ENCODE measurements at places on chromosomes 7 and 10.

DNA sequence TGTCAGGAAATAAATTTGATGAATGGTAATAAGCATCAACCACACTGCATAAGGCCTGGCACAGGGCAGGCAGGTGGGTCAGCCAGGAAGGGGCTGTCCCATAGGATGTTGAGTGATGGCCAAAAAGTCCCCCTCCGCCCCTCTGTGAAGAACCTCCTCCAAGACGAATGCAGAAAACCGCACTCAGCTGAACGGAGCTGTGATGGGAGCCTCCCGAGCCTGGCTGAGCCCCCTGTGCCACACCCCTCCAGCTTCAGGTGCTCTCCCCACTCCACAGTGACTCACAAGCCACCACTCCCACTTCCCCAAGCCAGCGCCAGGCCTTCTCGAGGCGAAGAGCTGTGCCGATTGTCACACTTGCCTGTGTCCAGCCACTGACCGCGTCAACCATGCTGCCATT is 184.2 kb downstream of the MAD1L1 start:
- no peak for DNase-seq

- DNase-seq, result no peak
Measured at GRCh38 chr7:75640201-75640600, 98.5 kb downstream of the HIP1 start.

DNA sequence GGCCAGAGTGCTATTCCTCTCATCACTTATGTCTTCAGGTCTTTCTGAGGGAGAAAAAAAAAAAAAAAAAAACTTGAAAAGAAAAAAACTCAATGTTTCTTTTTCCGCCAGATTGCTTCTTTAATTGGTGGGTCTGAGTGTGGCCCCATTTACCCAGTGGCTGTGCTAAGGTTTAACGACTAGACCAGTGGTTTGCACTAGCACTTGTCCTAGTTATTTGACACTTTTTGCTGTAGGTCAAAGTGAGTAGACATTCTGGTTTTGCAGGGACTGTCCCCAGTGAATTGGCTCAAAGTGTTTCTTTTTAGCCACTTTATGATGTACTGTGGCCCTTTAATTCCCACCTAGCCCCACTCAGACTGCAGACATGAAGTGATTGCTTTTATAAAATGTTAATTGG is 273.3 kb downstream of the PTEN start:
- no peak for DNase-seq

DNA sequence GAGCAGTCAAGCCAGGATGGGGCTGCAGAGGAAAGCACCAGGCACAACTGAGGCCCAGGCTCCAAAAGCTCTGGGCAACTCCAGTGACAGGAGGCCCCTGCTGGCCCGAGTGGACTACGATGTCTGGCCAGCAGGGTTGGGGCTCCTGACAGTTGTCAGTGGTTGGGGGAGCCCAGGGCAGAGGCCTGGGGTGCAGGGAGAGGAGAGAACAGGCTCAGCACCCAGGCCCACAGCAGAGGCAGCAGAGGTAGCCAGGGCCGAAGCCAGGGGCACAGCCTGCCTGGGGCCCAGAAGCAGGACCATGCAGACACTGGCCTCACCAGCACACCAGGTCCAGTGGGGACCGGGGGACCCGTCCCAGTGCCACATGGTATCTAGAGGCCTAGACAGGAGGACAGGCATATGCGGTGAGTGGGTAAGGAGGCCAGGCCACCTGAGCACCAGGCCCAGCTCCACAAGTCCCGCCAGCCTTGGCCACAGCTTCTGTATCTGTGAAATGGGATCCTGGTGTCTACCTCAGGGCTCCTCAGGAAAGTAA is 46.0 kb upstream of the LRRC18 start:
- DNase-seq, result no peak

- no peak for DNase-seq
Measured at GRCh38 chr7:1738511-1738910, 68.4 kb downstream of the ELFN1 start.

DNA sequence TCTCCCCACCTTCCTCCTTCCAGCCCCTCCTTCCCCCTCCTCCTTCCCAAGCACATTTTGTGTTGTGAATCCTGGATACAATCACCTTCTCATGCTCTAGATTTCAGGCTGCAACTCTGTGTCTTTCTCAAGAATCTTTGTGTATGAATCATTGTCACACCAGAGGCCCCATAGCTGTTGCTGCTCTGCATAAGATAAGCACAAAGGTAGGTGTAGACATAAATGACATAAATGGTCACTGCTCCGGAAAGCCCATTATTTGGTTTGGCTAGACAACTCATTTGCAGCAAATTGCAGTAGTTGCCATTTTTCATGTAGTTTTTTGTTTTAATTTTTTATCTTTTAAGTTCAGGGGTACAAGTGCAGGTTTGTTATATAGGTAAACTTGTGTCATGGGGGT is 216.3 kb upstream of the NRP1 start:
- DNase-seq, result no peak

- DNase-seq, result no peak
Measured at GRCh38 chr10:86103391-86104101, 263.0 kb downstream of the GRID1 start.

GRCh38 chr7:142481548-142481947 is 223.7 kb upstream of the PRSS58 start:
- DNase-seq, result no peak

DNA sequence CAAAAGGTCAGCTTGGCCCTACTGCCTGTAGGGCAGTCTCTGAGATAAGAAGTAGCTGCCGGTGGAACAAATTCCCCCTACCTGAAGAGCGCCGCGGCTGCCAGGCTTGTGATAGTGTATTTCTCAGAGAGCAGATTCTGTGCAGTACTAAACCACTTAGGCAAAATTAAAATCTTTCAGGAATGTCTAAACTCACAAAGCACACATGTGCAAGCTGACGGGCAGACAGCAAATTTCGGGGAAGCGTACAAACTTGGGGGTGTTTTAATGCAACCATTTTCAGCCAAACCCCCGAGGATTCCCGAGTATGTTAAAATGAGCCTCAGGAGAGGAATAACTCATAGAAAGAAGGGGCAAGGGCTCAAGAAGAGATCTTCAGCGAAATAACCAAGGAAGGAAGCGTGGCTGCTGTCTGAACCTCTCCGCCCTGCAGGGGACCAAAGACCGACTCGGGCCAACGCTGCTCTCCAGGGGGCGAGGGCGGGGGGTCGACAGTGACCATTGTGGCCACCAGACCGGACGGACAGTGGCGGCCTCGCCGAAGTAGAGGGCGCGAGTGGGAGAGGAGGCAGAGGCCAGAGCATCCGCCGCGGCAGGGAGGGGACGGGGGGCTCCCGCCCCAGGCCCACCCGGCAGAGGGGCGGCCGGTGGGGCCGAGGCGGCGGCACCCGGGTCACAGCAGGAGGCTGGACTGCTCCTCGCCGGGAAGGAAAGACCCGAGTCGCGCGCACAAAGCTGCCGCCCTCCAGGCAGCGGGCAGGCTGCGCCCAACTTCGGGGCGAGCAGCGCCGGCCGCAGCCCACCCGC is 819 bp downstream of the HYCC1 start:
- DNase-seq, result no peak

DNA sequence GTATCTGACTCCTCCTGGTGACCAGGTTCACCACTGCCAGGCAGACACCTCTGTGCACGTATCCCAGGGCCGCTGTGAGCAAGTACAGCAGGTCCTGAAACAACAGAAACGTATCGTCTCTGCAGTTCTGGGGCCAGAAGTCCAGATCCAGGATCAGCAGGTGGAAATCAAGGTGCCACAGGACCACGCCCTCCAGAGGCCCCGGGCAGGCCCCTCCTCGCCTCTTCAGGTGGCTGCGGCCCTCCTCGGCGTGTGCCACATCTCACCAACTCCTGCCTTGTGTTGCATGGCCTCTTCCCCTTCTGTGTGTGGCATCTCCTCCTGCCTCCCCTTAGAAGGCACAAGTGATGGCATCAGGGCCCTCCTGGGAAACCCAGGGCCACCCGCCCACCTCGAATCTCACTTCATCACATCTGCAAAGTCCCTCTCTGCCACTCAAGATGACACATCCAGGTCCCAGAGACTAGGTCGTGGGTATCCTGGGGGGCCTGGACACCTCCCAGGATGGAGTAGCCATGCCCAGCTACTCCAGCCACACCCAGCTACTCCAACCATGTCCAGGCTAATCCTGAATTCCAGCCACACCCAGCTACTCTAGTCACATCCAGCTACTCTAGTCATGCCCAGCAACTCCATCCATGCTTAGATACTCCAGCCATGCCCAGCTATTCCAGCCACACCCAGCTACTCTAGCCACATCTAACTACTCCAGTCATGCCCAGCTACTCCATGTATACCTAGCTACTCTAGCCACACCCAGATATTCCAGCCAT is 52.6 kb upstream of the DNAAF5 start:
- no peak for DNase-seq

DNA sequence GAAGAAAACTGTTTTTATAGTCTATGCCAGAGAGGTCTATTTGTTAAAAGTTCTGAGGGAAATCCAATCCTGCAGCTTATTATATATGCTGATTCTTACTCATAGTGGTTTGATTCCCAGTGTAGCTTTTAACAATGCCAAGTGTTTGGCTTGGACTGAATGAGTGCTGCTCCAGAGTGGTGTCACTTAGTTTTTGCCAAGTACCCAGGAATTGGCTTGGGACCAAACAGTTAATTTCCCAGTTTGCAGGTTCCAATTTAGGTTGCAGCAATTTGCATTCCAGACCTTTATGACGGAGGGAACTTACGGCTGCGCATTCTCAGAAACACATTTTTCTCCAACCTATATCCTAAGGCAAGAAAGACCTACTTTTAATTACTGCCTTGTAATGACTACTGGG is 32.4 kb downstream of the NSUN6 start:
- DNase-seq, result no peak

- DNase-seq, result no peak
Measured at GRCh38 chr10:100707261-100707848, 38.0 kb upstream of the PAX2 start.

- no peak for DNase-seq
Measured at GRCh38 chr10:102409604-102410428, 8.8 kb downstream of the PSD start.

- no peak for DNase-seq
Measured at GRCh38 chr7:155470686-155471638, 13.0 kb downstream of the EN2 start.

- DNase-seq, result no peak
Measured at GRCh38 chr7:138895679-138896078, 85.5 kb downstream of the KIAA1549 start.

DNA sequence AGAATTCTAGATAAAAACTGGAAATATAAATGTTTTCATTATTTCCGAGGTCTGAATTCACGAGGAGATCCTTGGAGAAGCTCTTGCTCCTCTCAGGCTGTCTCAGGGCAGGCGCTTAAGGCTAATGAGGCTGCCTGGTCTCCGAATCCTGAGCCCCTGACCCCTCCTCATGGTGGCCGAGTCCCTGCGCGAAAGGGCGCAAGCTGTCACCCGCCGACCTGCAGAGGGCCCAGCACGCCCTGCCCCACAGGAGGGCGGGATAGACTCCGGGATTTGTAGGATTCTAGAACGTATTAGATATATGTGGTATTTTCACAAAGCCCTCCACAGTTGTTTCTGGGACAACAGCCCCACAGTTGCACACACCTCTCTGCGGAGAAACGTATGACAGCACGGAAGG is 284.1 kb downstream of the ABCA13 start:
- DNase-seq, result no peak

- no peak for DNase-seq
Measured at GRCh38 chr7:67732898-67733297, 736.3 kb downstream of the TYW1 start.

DNA sequence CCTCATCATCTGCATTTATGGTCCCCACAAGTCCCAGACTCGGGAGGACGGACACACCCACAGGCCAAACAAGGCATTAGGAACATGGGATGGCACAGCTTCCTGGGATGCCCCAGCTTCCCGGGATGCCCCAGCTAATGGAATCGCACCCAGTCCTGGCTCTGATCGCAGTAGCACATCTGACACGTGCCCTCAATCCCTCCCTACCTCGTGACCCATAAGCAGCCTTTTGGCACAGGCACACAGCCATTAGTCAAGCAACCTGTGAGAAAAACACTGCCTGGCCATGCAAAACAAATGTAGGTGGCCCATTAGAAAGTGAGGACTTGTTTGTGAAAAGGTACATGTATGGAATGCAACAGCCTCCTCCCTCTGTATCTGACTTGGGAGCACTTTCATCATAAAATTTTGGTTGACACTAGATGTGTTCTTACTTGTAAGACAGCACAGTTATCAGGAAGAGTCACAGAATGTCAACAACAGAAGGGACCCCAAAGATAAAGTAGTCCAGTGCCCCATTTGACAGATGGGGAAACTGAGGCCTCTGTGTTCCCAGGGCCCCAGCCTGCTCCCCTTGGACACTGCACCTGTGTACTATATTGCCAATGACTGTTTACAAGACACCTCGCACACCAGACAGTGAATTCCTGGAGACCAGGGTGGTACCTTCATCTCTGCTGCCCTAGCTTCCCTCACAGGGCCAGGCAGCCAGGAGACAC is 34.4 kb downstream of the DLG5 start:
- DNase-seq, result no peak

GRCh38 chr7:106659963-106660861 is 746 bp downstream of the CCDC71L start:
- DNase-seq, result peak; percentile 84

DNA sequence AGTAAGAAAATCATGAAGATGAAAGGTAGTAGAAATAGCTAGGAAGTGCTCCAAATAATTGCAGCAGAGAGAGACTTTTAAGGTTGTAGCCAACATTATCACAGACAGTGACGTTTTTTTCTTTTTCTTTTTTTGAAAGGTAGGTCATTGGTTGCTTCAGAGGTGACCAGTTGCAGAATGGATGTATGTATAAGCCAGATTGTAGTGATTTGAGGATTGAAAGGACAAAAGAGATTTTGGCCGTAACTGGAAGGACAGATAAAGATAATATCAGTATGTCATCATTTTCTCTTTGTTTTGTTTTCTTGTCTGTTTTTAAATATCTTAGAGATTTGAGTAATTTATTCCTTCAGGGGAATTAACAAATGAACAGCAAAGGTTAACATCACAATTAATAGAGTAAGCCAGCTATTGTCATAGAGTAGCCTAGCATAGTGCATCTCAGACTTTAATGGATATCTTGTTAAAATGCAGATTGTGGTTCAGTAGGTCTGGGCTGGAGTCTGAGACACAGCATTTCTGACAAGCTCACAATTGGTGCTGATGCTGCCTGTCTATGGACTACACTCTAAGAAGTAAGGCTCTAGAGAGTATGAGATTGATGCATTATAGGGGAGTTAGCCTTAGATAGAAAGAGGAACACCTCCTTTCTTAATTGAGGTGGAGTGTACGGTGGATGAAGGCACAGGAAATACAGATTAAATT is 28.3 kb downstream of the CDK13 start:
- DNase-seq, result no peak

DNA sequence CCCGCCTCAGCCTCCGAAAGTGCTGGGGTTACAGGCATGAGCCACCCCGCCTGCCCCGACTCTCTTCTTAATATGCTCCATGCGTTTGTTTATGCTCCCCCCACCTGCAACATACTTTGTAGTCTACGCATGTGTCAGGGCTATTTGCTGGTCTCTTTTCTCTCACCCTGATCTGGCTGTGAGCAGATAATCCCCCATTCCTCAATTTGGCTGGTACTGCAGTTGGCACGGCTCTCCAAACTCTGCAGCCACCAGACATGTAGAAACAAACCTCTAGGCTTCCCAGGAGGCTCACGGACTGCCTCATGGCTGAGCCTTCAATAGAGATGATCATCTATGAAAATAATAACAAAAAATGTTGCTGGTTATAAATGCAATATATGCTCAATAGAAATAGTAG is 540.3 kb upstream of the GALNT17 start:
- no peak for DNase-seq

GRCh38 chr7:86788948-86789347 is 145.2 kb downstream of the GRM3 start:
- DNase-seq, result no peak

Data from stimulated activated CD4-positive, alpha-beta T cell treated with anti-CD3 and anti-CD28 coated beads, Interleukin-15, amount 100 ng/mL, for 48 hours (primary cell).